ENCODE measurements at places on chromosomes 4 and X.

DNA sequence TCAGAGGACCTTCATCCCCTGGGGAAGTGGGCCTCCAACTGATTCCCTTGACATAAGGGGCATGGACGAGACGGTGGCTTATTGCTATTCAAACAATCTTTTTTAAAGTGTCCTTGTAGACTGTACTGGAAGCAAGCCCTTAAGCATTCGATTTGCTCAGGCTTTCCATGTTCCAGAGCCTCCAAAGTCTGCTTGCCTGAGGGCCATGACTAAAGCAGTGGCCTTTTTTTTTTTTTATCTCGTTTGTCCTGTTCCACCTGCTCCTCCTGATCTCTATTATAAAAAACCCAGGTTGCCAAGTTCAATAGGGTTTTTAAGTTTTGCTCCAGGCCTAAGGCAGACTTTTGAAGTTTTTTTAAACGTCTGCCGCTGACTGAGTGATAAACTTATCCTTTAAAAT is 103.7 kb upstream of the AADAT start:
- DNase-seq, result no peak

GRCh38 chr4:54764476-54764875 is 106.7 kb downstream of the KIT start:
- DNase-seq, result no peak

GRCh38 chrX:97401154-97401553 is 517.4 kb downstream of the RPA4 start:
- no peak for DNase-seq

GRCh38 chrX:120365320-120365719 is 3.4 kb downstream of the ATP1B4 start:
- DNase-seq, result no peak

DNA sequence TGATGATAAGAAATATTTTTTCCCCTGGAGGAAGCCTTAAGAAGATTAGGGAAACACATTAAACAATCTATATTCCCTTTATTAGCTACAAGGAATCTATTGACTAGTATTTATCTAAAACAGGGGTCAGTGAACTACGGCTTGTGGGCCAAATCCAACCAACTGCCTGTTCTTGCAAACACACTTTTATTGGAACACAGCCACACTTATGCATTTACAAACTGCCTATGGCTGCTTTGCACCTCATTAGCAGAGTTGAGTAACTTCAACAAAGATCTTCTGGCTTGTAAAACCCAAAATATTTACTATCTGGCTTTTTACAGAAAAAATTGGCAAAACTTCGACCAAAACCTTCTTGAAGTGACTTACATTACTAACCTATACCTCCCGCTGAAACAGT is 733.9 kb upstream of the FTHL17 start:
- DNase-seq, result no peak

- DNase-seq, result peak; percentile 64
These were observed at the start of gene SCML2 for GRCh38 chrX:18354369-18355223. TSS of gene SCML2 (minus strand) at chrX:18354688. CDS start at chrX:18334071, 20,617 bp downstream.

GRCh38 chr4:78707268-78707667 is 68.9 kb upstream of the BMP2K start:
- no peak for DNase-seq
